ENCODE measurements at places on chromosomes 2 and 18.

- no peak overlapping the region for H3K4me3 ChIP-seq
- no peak for DNase-seq
- peaks cover 23% of the 10 kb centered on the region for H3K4me1 ChIP-seq
- no peaks in the 10 kb centered on the region for H3K27me3 ChIP-seq
- H3K27ac ChIP-seq: no peak overlapping the region
These were observed 10.8 kb downstream of the GALNT1 start for GRCh38 chr18:35592298-35592697.

DNA sequence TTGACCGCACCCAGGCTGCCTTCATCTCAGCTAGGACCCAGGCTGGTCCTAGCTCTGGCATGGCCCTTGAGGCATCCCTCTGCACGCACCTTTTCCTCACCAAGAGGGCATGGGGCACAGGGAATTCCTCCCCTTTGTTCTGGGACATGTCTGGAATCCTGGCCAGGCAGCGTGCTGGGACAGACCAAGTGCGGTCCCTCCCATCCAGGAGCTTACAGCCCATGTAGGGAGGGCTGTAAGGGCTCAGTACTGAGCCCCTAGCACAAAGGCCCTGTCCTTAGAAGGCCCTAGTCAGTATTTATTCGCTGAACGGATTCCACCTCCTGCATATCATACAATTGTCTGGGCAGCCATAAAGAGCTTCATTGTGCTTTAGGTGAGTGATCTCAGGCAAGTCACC is 3.0 kb downstream of the TMEM37 start:
- no peak for DNase-seq
- no peak overlapping the region for H3K4me3 ChIP-seq
- peaks cover 38% of the 10 kb centered on the region for H3K4me1 ChIP-seq
- H3K36me3 ChIP-seq: no peaks in the 10 kb centered on the region
- H3K27me3 ChIP-seq: no peaks in the 10 kb centered on the region
- H3K27ac ChIP-seq: peak overlapping the region; percentile 42

DNA sequence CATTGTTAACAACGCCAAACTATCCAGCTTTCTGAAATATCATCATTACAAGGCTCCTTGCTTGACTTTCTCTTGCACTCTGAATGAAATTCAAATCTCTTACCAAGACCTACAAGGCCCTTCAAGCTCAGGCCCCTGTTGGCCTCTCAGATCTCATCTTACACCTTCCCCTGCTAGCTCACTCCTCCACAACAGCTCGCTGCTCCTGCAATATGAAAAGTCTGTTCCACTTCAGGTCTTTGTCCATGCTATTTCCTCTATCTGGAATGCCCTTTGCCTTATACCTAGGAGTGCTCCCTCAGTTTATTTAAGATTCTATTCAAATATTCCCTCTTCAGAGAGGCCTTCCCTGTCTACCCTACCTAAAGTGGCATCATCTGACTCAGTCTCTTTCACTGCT is 91.7 kb downstream of the SESTD1 start:
- no peaks in the 10 kb centered on the region for H3K36me3 ChIP-seq
- no peaks in the 10 kb centered on the region for H3K4me1 ChIP-seq
- DNase-seq: no peak

DNA sequence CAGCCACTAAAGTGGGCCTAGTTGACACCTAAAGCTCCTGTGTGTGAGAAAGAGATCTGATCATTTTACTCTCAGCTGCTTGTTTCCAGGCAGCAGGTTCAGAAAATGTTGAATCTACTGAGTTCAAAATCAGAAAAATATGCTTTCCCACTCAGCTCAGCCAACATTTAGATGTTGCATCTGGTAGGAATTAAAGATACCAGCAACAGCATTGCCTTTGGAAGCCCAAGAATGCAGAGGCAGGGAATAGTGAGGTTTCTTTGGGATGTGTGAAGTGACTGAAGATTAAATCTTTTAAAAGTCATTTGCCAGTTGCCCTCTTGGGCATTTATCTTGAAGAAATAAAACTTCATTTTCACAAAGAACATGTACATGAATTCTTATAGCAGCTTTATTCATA is 33.9 kb upstream of the DOCK10 start:
- no peak overlapping the region for H3K27ac ChIP-seq
- no peaks in the 10 kb centered on the region for H3K27me3 ChIP-seq
- no peak overlapping the region for H3K4me3 ChIP-seq

All from tibial nerve (tissue), 4 donors.